ENCODE measurements at places on chromosomes 1 and 21.

GRCh38 chr1:67889953-67890567, 56.8 kb upstream of the GNG12 start:
- DNase-seq, result peak; percentile 33

- DNase-seq, result no peak
Measured at GRCh38 chr1:46333300-46334029, 7.1 kb upstream of the NSUN4 start.

DNA sequence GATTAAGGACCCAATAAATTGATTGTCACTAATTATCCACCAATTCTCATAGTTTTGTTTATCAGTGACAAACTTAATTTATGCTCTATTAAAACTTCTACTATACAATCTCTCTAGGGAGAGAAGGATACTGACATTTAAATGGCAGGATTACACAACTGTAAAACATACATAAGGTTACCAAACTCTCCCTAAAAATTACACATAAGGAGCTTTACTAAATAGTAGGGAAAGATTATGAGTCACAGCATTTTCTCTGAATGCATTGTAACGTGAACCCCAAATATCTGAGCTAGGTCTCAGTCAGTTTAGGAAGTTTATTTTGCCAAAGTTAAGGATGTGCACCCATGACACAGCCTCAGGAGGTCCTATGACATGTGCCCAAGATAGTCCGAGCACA, 2140.6 kb downstream of the NCAM2 start:
- DNase-seq, result no peak

GRCh38 chr1:165823552-165824268, 3.7 kb upstream of the UCK2 start:
- DNase-seq, result no peak

GRCh38 chr1:24925082-24925779, 4.8 kb downstream of the RUNX3 start:
- no peak for DNase-seq

DNA sequence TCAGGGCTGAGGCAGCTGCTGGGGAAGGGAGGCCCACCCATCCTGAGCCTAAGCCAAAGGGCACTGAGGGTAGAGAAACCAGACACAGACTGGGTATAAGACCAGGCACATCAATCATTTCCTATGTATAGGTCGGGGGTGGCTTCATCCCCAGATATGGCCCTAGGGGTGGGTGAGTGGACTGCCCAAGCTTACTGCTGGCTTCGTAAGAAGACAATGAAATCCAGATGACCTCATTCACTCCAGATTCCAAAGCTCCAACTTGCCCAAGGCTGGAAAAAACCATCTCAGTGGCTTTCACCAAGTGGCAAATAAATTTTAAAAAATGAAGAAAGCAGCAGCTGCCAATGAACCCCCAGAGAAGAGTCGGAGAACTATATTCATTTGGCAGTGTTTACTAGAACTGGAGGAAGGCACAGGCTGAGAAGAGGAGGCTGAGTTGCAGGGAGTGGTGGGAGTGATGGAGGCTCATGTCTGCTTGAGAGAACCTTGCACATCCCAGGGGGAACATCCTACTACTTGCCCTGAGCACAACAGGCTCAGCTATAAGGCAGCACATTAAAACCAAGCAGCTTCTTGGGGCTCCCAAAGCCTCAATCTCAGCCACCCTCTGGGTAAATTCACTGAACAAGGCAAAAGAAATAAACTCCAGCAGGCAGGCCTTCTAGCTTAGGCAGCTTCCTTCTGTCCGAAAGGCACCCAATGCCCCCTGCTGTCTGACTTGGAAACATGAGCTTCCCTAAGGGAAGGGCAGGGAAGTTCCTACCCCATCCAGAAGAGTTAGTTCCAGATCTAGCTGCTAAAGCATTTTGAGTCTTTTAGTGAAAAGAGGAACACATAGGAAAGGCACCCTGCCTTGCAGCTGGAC, 14.1 kb downstream of the PEA15 start:
- DNase-seq, result no peak

GRCh38 chr1:38658883-38659282, 200.7 kb downstream of the RRAGC start:
- no peak for DNase-seq

- no peak for DNase-seq
Measured at GRCh38 chr1:24047110-24047477, 64.8 kb downstream of the MYOM3 start.

DNA sequence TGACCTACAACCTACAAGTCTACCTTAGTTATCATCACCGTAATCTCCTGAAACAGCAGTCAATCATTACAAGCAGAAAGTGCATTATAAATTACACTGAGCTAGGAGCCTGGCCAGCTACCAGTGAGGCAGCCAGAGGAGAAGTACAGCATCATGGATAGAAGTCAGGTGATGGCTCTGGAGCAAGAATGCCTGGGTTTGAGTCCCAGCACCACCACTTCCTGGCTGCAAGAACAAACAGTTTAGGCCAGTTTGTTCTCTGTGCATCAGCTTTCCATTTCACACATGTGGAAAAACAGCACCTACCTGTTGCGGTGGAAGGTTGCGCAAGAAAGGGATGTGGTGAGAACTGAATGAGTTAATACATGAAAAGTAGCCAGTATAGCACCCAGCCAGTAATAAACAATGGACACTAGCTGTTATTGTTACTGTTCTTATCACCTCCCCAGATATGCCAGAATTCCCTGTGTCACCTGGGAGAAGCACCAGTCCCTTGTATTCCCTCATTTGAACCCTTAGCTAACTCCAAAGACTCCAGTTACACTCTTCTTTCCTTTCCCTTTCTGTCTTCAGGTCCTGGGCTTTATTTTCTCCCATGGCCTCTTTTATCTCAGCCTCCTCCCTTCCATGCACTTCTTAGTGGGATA, 9.0 kb downstream of the CREG1 start:
- peak; percentile 78 for DNase-seq

DNA sequence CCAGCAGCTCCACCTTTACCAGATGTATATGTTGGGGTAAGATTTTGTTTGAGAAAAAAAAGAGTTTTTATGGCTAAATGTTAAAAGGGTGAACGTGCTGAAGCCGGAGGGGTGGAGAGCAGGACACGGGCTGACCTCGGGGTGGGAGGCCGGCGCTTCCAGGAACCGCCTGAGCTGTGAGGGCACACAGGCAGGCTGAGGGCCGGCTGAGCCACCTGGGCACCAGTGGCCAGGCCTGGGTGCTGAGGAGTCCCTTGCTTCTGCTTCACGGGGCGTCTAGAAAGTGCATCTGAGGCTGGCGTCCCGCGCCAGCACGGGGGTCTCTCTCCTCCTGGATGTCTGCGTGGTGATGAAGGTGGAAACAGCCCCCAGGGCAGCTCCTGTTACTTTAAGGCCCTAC, 33.6 kb upstream of the ADARB1 start:
- no peak for DNase-seq

DNA sequence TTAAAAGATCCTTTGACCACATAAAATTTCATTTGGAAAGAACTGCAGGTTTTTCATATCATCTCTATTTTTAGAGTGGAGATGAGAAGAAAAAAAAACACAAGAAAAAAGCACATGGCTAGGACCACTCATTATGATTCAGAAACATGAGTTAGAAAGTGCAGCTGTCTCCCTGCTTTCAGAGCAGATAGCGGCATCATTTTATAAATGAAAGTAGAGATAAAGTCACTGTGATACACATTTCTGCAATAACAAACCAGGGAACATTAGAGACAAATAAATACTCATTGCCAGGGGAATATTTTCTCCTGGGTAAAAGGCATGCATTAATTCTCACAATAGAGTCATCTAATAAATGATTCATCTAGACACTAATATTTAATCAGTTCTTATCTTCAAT, 87.5 kb upstream of the PLPPR4 start:
- DNase-seq, result no peak

GRCh38 chr21:37829447-37829846, 86.8 kb downstream of the KCNJ6 start:
- no peak for DNase-seq

- DNase-seq, result no peak
Measured at GRCh38 chr1:163230827-163231226, 28.1 kb upstream of the RGS5 start.

GRCh38 chr21:44701541-44701940, 4.6 kb downstream of the KRTAP10-12 start:
- no peak for DNase-seq

- no peak for DNase-seq
Measured at GRCh38 chr1:89610457-89611011, 22.4 kb upstream of the LRRC8C start.

DNA sequence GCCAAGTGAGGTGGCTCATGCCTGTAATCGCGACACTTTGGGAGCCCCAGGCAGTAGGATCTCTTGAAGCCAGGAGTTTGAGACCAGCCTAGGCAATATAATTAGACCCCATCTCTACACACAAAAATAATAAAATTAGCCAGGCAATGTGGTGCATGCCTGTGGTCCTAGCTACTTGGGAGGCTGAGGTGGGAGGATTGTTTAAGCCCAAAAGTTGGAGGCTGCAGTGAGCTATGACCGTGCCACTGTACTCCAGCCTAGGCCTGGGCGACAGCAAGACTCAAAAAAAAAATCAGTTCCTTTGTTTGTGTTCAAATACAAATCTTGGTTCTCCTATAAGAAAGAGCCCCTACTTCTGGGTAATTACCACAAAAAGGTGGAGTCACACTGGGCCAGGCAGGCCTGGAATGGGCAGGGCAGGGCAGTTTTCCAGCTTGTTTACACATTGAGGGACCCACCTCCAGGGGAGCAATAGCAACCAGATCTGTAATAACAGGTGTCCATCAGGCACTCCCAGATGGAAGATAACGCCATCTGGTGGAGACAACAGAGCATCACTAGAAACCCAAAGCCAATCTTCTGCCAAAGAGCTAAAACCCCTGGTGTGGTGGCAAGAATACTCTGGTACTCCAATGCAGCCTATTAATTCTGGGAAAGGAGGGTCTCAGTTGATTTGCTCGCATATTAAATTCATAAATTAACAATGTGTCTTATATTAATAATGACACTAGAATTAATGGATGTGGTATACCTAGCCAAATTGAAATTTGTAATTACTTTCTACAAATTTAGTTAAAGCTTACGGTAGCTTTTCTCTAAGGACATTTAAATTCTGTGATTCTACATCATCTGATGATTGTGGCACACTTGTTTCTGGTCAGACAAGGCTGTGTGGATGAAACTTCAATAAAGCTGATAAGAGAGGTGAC, 13.2 kb downstream of the PPP1R15B start:
- peak; percentile 72 for DNase-seq

DNA sequence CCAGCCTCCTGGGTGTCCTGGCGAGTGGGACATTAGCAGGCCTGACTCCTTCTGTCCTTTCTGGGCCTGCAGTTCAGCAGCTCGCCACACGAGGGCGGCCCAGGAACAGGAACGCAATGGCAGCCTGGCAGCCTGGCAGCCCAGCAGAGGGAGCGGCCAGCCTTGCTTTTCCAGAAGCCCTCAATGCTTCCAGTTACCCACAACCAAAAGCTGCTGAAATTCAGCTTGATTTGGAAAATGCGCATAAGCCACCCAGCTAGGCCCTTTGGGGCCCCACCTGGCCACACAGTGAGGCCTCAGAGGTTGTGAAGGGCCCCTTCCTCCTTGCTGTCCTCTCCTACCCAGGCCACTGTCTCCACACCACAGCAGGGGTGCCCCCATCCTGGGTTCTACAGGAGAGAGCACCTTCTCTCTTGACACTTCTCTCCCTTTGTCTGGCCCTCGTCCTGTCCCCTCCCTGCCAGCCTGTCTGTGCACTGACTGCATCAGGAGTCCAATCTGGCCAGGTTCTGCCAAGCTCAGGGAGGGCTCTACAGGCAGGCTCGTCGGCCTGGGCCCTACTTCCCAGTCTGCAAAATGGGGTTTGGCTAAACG, 103.4 kb upstream of the VAMP3 start:
- no peak for DNase-seq

DNA sequence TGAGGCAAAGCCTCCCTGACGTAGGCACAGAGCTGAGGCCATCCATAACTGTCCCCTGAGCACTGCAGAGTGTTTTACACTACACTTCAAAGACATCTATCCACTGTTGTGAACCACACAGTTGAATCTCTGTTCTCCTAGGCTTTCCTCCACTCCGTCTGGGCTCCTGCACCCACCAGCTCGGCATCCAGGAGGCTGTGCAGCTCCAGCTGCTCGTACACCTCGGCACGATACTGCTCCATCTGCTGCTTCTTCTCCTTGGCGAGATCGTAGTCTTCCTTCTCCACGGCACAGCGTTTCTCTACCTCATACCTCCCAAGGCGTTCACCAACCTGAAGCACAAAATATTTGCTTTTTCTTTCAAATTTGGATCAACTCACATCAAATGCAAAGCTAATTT, 18.2 kb downstream of the CEP104 start:
- DNase-seq, result no peak

GRCh38 chr1:2368053-2368744, 23.2 kb downstream of the MORN1 start:
- no peak for DNase-seq

DNA sequence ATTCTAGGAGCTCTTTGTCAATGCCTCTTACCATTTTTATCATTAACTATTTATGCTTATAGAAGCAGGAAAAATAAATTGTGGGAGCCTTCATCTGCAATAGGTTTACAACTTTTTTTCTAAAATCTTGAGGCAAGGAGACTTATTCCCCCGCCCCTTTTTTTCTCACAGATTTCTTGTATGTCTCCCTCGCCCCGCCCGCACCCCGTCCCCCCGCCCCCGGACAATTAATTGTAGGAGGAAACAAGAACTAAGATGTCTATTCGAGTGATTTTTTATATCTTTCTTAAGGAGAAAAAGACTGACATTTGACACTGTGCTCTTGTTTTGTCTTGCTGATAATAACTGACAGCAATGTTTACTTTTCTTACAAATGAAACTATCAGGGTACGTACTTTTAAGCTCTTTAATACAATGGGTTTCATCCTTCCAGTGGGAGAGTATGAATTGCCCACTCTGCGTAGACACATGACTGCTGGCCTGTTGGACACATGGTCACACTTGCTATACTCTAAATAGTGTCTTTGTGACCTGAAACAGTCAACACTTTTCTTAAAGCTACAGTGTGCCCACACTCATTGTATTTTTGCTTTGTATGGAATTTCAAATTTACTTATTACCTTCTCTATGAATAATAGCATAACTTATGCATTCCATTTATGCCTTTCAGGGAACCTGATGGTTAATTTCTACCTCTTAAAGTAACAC, 1.5 kb upstream of the IVNS1ABP start:
- no peak for DNase-seq

- no peak for DNase-seq
Measured at GRCh38 chr1:27360159-27361043, 6.4 kb downstream of the MAP3K6 start.

DNA sequence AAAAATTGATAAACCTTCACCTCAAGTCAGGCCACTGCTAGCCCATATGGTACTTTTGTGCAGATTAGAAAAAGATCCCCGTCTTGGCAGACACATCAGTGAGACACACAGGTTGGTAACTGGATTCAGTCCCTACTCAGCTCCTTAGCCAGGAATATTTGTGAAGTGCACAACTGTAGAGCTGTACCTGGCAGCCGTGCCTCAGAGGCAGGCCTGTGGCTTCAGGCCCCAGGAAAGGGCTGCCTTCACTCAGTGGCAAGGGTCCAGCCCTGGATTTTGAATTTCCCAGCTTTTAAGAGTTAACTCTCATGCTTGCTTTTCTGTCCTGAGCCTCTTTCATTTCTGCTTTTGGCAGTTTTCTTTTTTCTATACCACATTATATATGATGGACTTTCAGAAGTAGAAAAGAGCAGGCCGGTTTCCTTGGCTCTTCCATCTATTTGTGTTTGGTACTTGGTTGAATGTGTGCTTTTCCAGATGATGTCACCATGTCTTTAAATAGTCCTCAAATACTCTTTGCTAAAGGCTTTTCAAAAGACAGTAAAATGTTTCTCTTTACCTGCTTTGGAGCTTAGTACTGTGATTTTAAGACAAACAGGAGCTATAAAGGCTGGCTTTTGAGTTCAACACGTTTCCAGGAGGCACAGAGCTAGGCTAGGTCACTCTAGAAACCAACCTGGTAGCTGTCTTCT, 186.6 kb downstream of the AK5 start:
- no peak for DNase-seq

- peak; percentile 16 for DNase-seq
Measured at GRCh38 chr1:200850554-200850953, 22.2 kb upstream of the GPR25 start.

All from epithelial cell of prostate (primary cell).